Activated CD8-positive, alpha-beta T cell treated with anti-CD3 and anti-CD28 coated beads for 36 hours (primary cell): ENCODE measurements at places on chromosomes 1 and 21. TPM values are rescaled to one million over a fixed set of nuclear protein-coding genes. Genes with fewer than 3 reads are reported as not detected.

Gene CDK18
- total RNA-seq, result 10.4 TPM

Gene CD1D
- not detected for total RNA-seq

Gene FCRL1
- total RNA-seq, result not detected

Gene SYCP1
- total RNA-seq, result not detected

Gene IFNGR2
- total RNA-seq, result 9.8 TPM

DNA sequence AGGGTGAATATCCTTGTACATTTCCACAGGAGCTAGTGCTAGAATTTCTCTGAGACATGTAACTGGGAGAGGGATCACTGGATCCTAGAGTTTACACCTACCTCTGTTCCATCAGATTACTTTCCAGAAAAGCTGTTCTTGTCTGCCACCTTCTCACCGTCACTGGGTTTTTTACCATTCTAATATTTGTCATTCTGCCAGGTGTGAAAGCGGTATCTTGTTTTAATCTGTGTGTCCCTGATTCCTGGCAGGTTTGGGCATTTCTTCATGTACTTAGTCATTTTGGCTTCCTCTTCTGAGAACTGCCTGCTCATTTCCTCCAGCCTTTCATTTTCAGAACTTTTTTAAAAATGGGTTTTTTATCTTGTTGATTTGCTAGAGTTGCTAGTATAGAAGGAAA lies 5.1 kb downstream of the PMF1 start:
- peak; percentile 72 for DNase-seq
